Mucosa of gallbladder (tissue), 1 donor: ENCODE measurements at places on chromosomes 4 and X.
A peak's percentile ranks its signal among the peaks of the same experiment; 100 is the strongest.

DNA sequence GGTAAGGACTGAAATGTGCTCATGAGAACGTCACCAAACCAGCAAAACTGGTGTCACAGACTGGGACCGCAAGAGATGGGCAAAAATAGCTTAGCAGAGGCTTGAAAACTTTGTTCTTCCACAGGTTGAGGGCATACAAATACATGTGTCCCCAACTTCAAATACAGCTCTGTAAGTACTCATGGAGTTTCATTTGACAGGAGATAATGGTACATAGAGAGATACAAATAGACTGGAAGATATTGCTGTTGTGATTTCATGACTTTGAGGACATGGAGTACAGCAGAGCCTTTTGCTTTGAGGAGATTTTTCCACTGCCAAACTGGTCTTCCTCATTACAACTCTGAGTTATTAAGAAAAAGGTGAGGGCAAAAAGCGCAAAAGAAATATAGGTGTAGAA is 70.7 kb downstream of the STX18 start:
- no peak for DNase-seq

DNA sequence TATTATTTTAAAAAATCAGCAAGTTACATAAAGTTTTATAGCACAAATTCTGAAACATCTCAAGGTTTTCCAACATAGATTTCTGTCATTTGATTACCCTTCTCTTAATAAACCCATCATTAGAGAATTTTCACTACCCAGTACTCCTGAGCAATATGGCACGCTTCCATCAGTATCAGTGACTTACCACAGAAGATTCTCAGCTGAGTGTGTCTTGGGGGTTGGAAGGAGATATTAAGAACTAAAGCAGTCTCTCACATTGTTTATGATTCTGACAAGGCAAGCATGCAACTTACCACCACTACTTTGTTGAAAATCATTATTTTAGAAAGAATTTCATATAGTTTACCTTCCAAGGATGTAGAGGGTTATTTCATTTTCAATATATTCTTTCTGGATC is 67.7 kb downstream of the INPP4B start:
- no peak for DNase-seq

DNA sequence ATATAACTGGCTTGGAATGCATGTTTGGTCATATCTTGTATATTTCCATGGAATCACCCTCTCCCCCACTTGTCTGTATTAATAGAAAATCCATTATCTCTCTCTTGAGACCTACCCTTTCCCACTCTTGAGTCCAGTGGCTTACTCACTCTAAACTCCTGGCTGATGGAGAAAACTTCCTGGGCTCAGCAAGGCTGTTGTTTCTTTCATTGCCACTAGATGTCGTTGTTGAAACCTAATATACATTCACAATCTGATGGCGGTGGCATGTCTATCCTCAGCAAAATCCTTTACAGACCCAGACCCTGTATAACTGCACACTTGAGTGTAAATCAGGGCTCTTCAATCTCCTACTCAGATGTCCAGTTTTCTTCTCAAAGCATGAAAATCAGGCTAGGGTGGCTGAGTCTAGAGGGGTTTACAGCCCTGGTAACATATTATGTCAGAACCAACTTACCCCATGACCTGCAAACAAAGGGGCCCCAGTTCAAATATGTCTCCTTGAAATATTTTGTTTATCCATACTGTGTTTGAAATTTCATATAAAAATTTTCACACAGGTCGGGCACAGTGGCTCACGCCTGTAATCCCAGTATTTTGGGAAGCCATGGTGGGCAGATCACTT is 70.0 kb upstream of the FAM241A start:
- peak; percentile 38 for DNase-seq

DNA sequence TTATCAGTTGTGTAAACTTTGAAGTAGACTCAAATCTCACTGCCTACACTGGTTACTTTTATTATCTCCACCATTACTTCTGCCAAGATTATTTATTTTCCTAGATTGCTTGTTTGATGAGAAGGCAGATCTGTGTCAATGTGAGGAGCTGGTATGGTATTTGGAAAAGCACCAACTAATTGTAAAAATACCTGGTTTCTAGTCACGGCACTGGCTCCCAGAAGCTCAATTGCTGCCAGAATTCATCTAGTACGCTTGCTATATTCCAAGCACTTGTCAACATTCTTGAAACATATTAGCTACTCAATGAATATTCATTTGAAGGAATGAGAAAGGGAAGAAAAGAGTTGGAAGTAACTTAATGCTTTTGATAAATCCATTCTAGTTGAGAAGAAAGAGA is 1376.8 kb upstream of the ADGRL3 start:
- no peak for DNase-seq

GRCh38 chrX:108494406-108495090 is 54.9 kb downstream of the COL4A5 start:
- DNase-seq: no peak

- DNase-seq: no peak
Measured at GRCh38 chrX:154548028-154548316, 552 bp downstream of the IKBKG start.

- DNase-seq: no peak
Measured at GRCh38 chr4:37685161-37685822, 884 bp downstream of the RELL1 start.

- no peak for DNase-seq
Measured at GRCh38 chr4:187238646-187239045, 515.0 kb upstream of the FAT1 start.

DNA sequence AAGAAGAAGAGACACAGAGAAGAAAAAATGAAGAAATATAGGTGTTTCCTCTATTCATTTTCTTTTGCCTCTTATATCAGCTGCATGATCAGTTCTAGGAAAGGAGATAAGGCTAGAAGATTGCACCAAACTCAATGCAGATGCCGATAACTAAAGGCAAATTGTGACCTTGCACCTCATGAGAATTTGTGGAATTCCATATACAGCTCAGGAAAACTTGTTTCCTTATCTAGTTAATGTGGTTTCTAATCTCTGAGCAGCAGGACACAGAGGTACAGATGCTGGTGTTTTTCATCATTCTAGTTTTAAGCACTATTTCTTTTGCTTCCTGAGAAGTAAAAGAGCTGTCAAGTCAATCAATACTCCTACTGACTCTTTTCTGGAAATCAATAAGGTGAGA is 104.6 kb upstream of the NWD2 start:
- no peak for DNase-seq

DNA sequence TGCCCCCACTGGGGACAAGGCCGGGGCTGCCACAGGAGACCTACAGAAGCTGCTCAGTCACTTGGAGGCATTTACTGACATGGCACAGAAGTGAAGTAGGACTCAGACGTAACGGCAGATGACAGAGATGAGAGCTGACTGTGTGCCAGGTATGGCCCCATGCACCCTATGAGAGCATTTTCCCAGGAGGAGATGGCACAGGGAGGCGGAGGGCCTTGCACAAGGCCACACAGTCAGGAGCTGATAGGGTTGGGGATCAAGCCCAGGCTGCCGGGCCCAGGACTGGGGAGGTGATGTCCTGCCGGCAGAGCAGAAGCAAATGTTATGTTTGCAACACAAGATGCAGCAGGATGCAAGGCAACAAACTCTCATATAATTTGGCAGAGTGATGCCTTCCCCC is 34.1 kb downstream of the NAT8L start:
- DNase-seq: no peak

GRCh38 chr4:125688841-125689240 is 374.1 kb downstream of the FAT4 start:
- DNase-seq: no peak

- no peak for DNase-seq
Measured at GRCh38 chrX:113868711-113869110, 715.2 kb upstream of the HTR2C start.

DNA sequence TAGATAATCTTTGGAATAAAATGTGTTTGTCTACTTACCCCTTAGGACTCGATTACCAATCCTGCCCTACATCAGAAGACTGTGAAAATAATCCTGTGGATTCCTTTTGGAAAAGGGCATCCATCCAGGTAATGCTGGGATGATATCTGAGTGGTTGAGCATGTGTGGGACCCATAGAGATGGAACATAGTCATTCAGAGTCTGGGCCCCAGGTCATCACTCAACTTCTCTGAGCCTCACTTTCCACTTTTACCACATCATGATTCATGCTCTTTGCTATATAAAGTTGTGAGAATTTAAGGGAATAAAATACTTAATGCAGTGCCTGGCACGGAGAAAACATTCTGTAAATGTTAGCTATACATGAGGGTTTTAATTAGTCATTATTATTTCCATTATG is 8.9 kb downstream of the BST1 start:
- DNase-seq: no peak

- no peak for DNase-seq
Measured at GRCh38 chr4:178556796-178557195, 1114.6 kb upstream of the AGA start.

DNA sequence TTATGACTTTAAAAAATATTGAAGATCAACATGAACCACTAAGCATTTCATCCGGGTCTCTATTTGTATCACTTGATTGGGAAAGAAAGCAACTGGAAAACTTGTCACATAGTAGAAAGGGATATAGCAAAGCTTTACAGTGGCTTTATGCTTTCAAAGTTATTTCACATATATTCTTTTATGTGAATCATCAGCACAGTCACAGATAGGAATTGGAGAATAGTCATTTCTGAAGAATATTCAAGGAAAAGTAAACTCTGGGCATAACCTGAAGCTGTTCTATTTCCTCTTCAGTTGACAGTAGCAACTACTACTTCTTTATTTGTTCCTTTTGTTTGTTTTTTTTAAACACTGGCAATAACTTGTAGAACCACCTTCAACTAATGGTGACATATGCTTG is 50.5 kb downstream of the MND1 start:
- DNase-seq: no peak

GRCh38 chrX:57367649-57368048 is 81.1 kb downstream of the FAAH2 start:
- DNase-seq: no peak

- DNase-seq: no peak
Measured at GRCh38 chrX:103722505-103722904, 11.8 kb downstream of the TMEM31 start.

- no peak for DNase-seq
Measured at GRCh38 chr4:109691411-109691920, 11.8 kb downstream of the CASP6 start.

GRCh38 chr4:174210354-174210753 is 73.1 kb downstream of the FBXO8 start:
- no peak for DNase-seq

GRCh38 chr4:41175794-41176193 is 38.5 kb downstream of the APBB2 start:
- no peak for DNase-seq

- no peak for DNase-seq
Measured at GRCh38 chr4:166198516-166199310, 325.7 kb downstream of the TLL1 start.

DNA sequence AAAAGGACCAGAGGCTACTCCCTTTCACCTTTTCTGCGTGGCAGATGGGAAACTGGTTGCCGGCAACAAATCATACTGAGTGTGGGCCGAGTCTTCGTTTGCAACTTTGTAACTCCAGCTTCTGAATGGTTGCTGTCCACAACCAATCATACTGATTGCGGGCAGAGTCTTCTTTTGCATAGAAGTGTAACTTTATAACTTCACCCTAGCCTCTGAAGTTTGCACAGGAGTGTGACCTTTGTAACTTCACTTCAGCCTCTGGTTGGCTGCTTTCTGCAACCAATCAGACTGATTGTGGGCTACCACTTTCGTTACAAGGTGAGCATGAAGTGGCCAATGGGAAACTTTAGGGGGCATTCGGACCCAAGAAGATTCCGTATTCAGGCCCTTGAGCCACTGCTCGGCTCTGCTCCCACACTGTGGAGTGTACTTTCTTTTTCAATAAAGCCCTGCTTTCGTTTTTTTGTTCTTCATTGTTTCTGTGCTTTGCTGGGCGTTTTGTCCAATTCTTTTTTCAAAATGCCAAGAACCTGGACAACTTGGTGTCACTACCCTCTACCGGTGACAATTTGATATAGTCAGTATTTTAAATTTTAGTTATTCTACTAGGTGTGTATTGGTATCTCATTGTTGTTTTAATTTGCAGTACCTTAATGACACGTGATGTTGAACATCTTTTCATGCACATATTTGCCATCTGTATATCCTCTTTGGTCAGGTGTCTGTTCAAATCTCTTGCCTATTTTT is 9.0 kb upstream of the PAGE5 start:
- no peak for DNase-seq

DNA sequence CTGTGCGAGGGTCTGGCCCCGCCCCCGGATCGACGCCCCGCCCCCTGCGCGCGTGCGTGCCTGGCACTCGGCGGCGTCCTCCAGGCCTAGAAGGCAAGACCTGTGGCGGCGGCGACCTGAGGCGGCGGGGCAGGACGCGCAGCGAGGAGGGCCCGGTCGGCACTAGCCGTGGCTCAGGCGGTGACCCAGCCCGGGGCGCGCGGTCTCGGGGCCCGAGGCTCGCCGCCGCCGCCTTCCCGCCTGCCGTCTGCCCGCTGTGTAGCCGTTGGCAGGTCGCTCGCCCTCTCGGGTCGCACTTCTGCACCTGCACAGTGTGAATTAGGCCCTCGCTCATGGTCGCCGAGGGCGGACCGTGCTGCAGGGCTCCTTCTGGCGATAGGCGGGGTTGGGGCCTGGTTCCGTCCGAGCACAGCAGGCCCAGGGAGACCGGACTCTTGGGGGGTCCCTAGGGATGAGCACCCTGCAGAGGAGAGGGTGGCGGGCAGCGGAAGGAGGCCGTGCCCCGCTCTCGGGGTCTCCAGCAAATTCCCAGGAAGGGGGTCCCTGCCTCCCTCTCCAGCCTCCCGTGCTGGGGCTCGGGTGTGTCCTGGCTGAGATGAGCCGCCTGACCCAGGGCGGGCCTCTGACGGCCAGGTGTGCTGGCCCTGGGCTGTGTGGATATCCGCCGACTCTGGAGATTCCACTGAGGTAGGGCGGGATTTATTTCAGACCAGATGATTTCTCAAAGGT is 557 bp upstream of the FAM53A start:
- no peak for DNase-seq

DNA sequence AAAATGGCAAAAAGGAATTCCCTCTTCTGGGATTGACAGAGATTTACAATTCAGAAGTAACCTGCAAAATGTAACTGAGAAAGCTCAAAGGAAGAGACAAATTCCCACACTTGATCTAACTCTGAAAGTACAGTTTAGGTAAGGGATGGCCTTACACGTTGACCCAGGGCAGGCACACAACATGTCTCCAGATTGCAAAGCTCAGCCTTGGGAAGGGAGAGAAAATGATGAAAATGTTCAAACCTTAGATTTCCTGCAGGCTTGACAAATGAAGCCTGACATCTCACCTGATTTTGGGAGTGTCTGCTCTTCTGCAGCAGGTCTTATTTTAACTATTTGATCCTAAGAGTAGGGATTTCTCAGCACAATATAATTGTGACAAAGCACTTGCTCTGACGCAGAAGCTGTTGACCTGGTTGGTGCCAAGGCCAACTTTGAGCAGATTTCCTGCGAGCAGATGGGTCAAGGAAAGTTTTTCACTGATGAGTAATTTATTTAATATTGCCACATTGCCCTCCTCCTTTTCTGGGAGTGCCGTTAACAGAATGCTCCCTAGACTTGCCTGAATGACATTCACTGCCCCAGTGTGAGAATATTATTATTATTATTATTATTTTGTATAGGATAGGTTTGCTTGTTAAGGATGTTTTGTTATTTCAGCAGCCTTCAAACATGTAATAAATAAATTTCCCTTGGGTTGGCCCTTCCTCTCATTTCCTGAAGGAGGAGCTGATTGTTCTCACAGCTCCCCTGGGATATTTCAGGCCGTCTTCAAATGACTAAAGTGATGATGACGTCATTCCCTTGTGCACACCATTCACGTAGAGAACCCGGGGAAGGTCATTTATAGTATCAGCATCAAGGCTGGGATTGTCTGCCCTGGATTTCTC is 157.1 kb downstream of the VEGFC start:
- no peak for DNase-seq

- DNase-seq: no peak
Measured at GRCh38 chr4:121375262-121375661, 5.6 kb downstream of the QRFPR start.

GRCh38 chr4:110034026-110034393 is 121.3 kb downstream of the EGF start:
- no peak for DNase-seq
